ENCODE measurements at places on chromosomes 7 and 10.

DNA sequence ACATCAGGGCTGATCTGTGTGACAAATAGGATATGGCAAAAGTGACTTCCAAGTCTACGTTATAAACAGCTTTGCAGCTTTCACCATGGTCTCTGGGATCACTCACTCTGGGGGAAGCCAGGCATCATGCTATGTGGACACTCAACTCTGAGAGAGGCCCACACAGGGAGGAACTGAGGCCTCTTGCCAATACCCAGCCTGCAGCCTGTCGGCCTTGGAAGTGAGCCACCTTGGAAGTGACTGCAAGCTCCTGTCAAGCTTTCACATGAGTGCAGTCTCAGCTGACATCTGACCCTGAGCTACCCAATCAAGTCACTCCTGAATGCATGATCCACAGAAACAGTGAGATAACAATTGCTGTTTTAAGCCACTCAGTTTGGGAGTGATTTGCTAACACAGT is 56.5 kb downstream of the MMRN2 start:
- no peak for DNase-seq

GRCh38 chr7:47428052-47428767 is 153.7 kb downstream of the TNS3 start:
- DNase-seq = no peak

DNA sequence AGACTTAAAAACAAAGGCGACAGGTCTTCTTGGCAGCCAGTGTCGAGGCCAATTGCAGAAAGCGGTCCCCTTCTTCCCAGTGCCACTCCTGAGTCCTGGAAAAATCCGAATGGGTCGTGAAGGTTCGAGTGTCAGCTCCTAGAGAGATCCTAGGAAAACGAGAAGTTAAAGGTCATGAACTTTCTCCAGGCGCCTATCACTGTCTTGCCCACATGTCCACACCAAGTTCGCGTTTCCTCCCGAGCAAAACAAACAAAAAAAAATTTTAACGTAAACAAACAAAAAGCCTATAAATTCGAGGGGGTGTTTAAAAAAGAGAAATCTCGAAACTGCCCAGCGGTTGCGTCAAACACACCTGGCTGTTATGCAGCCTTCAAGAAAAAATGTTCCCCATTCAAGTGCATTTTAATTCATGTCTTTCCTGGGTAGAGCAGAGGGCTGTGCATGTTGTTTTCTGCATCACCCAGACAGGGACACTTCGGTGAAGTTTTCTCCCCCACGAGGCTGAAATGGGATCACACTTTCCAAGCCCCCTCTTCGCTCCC is 1.5 kb downstream of the ARHGAP21 start:
- DNase-seq = no peak

- no peak for DNase-seq
These were observed 188.8 kb downstream of the LSM5 start for GRCh38 chr7:32301427-32301826.

DNA sequence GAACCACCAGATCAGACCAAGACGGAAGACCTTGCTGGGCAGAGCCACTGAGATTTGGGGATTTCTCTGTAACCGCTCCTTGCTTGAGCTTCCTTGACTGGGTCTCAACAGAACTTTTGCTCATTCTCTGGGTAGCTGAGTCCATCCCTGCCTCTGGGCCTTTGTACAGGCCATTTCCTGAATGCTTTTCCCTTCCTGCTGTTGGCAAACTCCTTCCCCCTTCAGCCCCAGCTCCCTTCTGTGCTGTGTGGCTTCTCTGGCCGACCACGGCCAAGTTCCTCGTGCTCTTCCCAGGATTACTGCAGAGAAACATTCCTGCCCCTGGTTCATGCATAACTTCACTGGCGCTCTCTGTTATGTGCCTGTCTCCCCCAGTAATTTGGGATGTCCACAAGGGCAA is 150.5 kb upstream of the GPR26 start:
- DNase-seq = no peak

- DNase-seq = no peak
These were observed 571.2 kb upstream of the MKI67 start for GRCh38 chr10:128697437-128697836.

GRCh38 chr7:53422291-53422690 is 386.9 kb downstream of the POM121L12 start:
- DNase-seq = no peak

DNA sequence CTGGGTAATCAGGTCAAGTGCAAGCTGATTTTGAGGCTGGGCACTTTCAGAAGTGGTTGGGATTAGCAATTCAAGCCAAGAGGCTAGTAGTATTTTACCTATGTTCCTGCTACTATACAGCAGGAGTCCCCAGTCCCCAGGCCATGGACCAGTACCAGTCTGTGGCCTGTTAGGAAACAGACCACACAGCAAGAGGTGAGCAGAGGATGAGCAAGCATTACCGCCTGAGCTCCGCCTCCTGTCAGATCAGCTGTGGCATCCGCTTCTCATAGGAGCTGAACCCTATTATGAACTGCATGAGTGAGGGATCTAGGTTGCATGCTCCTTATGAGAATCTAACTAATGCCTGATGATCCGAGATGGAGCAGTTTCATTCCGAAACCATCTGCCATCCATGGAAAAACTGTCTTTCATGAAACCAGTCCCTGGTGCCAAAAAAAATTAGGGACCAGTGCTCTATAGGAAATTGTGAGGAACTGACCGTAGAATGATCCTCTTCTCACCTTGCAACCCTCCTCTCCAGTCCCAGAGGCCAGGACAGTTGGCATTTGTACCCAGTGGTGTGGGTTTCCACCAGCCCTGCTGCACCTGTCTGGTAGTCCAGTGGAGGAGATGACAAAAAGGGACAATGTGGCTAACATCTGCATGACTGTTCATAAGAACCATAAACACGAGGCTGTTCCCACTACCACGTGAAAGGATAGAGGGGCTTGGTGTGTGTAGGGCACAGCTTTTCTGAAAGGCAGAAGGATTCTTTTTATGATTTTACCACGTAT is 172.5 kb downstream of the KIAA1217 start:
- DNase-seq = no peak

GRCh38 chr10:113581092-113581491 is 28.2 kb downstream of the HABP2 start:
- no peak for DNase-seq

DNA sequence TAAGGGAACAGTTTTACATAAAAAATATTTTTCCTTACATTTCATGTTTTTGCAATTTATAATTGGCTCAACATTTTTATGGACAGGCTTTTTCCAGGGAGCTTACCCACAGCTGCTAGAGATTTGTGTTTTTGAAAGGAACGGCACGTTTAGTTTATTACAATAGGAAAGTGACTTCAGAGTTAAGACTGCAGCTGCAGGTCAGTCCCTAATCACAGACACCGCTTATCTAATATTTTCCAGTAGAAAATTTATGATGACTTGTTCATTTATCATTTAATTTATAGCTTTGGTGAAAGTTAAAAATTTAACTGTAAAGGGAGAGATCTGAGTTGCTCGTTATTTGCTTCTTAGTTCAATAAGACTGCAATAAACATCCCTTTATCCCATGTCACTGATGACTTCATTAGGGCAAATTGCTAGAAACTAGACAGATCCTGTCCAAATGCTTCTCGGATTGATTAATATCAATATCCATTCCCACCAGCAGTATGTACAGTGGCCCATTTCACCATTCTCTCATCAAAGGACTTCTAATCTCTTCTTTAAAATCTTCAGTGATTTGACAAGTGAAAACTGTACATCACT is 97.0 kb upstream of the ODAD2 start:
- no peak for DNase-seq
